Stimulated activated CD4-positive, alpha-beta T cell treated with anti-CD3 and anti-CD28 coated beads, Interleukin-4, amount 100 ng/mL, for 4 hours (primary cell): ENCODE measurements at places on chromosomes 6 and 20.

- peak; percentile 29 for DNase-seq
Observed at GRCh38 chr6:27096834-27097511, 150.5 kb upstream of the PRSS16 start.

DNA sequence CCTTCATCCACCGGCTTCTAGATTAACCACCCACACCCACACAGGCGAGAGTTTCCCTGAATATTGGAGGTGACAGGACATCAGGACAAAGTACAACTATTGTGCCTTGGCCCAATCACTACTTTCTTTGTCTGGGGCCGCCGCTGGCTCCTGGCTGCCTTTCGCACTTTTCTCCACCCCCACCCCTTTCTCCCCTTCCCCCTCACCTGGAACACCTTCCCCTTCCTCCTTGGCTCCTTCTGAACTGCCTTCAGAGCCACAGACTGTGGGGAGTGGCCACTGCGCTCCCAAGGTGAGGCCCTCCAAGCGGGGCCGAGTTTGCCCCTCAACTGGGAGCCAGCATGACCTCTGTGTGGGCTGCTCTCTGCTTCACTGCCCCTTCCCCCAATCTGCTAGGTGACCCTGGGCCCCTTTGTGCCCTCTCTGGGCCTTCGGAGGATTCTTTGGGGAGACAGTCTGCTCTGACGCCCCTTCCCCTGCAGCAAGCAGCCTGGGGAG lies 3.0 kb upstream of the VEGFA start:
- DNase-seq, result no peak

DNA sequence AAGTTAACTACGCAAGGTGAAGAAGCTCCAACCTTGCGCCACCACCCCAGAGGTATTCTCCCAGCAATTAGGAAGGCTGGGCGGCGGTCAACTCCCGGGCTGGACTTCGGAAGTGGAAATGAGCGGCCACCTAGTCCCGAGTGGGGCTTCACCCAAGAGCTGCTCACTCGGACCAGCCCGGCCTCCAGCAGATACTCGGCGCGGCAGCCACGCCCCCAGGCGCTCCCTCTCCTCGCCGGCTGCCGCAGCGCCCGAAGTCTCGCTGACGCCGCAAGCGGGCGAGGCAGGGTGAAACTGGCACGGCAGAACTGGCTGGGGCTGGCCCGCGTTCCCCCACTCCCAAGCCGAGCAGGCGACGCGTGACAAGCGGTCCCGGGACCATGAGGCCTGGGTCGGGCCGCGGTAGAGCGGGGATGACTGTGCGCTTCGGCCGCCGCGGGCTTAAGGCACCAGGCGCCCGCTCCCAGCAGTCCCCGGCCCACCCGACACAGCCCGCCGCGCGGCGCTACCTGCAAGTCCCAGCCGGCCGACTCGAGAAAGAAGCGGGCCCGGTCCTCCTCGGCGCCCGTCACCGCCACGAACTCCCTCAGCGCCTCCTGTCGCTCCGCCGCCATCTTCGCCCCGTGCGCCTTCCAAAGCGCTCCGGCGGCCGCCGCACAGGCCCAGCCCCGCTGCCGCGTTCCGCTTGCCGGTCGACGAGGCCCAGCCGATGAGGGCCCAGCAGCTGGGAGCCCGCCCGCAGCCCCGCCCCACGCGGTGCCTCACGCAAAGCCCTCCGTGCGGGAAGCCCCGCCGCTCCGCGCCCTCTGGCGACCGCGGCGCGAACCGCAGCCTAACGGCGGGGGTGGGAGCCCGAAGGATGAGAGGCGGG lies at the start of gene NSFL1C:
NSFL1C (minus strand) TSS at position 639 of the 871 bp plus-strand sequence; CDS start at position 614, 25 bp downstream.
- peak; percentile 94 for DNase-seq

GRCh38 chr6:158799051-158799792 lies 19.9 kb downstream of the EZR start:
- no peak for DNase-seq

- no peak for DNase-seq
Observed at GRCh38 chr6:14543971-14544585, 426.5 kb downstream of the CD83 start.

- no peak for DNase-seq
Observed at GRCh38 chr6:34315780-34316179, 67.0 kb upstream of the SMIM29 start.

- no peak for DNase-seq
Observed at GRCh38 chr6:17683428-17683827, 23.3 kb downstream of the NUP153 start.

GRCh38 chr20:13441388-13441787 lies 197.3 kb downstream of the TASP1 start:
- no peak for DNase-seq
